Activated T-helper 17 cell treated with anti-CD3 and anti-CD28 coated beads, Interleukin-2, amount 50 U/mL, for 72 hours (primary cell): ENCODE measurements at places on chromosomes 3 and 15. TPM values are rescaled to one million over a fixed set of nuclear protein-coding genes. Genes with fewer than 3 reads are reported as not detected.

The HIGD2B gene
- total RNA-seq: 0.22 TPM

The PLCH1 gene
- total RNA-seq: not detected

The C3orf70 gene
- total RNA-seq: 0.04 TPM

The EPHB1 gene
- 1.3 TPM for total RNA-seq

The RNU5B-1 gene
- total RNA-seq: not detected

The IL16 gene
- total RNA-seq: 95.0 TPM

The LRRC31 gene
- not detected for total RNA-seq

The TTLL13 gene
- not detected for total RNA-seq

The GNAT1 gene
- not detected for total RNA-seq

The KCNMB3 gene
- 0.69 TPM for total RNA-seq

The GP9 gene
- total RNA-seq: not detected

The MEIS2 gene
- total RNA-seq: not detected

The LTK gene
- 2.8 TPM for total RNA-seq

DNA sequence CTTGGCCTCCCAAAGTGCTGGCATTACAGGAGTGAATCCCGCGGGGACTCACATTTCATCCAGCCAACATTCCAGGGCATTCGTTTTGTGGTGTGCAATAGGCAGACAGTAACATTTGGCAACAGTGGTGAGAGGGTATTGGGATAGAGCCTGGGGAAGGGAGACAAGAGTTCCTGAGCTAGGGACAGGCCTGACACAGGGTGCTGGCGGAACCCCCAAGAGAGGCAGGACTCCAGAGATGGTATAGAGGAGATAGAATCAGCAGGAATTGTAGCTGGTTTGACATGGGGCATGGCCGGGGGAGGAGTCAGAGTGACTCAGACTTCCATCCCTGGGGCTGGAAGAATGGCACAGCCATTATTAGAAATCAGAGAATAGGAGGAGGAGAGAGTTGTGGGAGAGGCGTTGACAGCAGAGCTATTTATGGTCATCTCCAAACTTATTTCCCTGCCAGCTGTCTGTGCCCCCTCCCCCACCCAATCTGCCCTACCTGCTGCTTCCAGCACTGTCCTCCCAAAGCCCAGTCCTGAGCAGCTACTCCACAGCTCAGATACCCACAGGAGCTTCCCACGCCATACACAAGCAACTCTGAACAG is 4.4 kb upstream of the IDH2 start:
- ATAC-seq: no peak

DNA sequence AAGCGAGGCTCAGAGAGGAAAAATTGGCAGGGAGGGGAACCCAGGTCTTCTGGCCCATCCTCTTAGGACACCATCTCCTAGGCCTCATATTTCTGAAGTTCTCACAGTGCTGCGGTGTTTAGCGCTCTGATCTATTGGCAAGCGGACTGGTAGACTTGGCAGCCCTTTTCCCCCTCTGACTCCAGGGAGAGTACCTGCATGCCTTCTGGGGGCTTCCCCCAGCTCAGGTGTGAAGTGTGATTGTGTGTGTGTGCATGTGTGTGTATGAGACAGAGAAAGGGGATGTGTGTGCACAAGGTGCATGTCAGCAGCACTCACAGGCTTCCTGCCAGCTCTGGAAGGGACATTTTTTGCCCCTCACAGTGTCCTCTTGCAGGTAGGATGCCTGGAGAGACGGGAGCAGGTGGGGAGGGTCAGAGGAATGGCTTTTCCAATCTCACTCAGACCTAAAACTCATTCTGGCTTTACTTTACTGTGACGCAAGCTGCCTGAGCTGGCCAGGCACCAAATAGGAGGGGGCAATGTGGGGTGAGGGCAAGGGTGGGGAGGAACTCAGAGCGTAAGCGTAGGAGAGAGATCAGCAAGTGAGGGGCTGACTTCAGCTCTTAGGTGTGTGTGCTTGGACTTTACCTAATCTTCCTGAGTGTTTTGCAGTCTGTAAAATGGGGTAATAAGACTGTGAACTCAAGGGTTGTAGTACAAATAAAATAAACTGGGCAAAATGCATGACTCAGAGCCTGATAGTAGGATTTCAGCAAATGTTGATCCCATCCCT is 4.0 kb upstream of the IL17RE start:
- ATAC-seq: no peak

- ATAC-seq: no peak
These were observed 293.8 kb downstream of the MEX3B start for GRCh38 chr15:81751816-81752545.

DNA sequence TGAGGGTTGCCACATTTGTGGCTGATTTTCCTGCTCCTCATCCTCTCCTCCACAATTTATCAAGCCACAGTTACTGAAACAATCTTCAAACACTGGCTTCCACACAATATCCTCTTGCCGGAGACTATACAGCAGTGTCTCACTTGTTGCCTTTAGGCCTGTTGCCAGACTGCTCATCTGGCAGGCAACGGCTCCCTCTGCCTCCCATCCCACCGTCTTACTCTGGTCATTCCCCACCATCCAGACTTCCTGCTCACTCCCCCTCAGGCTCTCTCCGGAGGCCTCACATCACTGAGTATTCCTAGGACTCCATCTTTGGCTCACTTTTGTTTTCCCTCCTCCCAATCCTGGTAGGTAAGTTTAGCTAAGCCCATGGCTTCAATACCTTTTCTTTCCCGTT is 301.9 kb downstream of the IL20RB start:
- no peak for ATAC-seq

GRCh38 chr3:61802772-61803171 is 241.4 kb downstream of the PTPRG start:
- ATAC-seq: no peak

DNA sequence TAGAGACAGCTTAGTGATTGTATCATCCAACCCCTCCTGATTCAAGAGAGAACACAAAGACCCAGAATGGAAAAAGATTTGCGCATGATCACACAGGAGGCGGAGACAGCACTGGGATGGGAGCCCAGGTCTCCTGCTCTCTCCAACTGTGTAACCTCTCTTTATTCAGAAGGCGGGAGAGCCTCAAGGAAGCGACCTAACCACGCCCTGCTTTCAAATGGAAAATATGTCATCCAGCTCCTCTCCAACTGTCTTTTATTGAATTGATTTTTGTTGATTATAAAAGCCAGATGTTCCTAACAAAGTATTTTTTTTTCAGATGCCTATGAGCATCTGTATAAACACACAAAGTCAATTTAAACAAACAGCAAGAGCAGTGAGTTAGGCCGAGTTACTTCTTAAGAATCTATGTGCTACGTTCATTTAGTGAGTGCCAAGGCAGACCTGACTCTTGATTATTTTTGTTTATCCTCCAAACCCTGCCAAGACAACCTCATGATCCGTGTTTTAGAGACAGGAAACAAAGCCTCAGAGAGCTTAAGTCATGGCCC is 74.5 kb downstream of the BFSP2 start:
- no peak for ATAC-seq

DNA sequence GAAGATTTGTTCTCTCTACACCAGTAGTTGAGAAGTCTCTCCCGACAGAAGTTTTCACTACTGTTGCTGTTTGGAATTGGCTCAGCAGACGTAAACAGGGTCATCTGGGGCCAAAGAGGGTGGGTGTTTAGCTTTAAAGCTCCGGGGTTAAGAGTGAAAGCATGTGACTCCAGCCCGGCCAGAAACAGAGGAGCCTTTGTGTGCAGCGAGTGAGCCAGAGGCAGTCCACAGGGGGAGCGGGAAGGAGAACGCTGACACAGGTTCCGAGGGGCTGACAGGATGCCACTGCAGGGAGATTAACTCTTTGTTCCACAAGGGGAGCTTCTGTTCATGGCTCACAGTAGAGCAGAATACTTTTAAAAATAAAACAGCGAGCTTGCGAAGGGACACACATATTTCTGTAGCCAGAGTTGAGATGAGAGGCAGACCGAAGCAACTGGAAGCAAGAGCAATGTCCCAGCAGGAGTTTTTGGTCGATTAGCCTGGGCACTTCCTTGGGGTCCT is 26.9 kb downstream of the BMF start:
- no peak for ATAC-seq

- no peak for ATAC-seq
These were observed 26.2 kb downstream of the KIF7 start for GRCh38 chr15:89628806-89629715.

GRCh38 chr3:122966045-122966444 is 61.5 kb downstream of the SEMA5B start:
- no peak for ATAC-seq

DNA sequence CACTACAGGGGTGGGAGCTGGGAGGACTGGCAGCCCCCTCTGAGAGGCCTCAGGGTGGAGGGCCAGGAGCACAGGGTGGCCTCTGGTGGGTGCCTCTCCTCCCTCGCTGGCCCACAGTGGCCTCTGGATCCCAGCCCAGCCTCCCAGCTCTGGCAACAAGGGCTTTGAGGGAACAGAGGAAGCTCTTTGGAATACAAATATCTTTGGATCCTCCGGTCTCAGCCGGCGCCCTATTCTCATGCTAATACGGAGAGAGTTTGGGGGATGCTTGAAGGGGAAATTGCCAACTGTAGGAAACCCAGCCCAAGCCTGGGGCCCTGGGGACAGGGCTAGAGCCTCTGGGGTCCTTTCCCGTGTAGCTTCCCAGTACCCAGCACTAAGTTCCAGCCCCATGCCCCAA is 33.4 kb upstream of the INSYN1 start:
- no peak for ATAC-seq

DNA sequence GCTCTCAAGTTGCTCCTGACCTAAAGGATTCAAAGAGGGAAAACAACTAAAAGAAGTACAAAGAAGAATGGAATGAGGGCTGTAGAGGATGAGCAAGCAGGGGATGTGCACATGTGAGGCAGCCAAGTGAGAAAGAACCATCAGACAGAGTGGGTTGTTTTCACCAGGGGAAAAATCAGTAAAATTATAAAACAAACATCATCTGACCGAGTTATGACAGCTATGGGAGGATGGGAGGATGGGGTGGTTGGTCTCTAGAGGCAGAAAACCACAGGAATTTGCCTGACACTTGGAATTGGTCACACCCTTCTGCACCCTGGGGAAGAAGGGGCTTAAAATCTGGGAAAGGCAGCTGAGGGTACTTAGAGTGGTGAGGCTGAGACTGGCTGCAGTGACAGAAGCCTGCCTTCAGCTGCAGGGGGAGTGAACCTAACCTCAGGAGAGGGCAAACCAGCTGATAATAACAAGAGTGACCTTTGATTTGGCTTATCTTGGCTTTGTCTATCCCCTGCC is 10.1 kb downstream of the ARHGAP31 start:
- no peak for ATAC-seq

GRCh38 chr3:10330319-10330718 is 9.4 kb upstream of the SEC13 start:
- peak; percentile 11 for ATAC-seq

DNA sequence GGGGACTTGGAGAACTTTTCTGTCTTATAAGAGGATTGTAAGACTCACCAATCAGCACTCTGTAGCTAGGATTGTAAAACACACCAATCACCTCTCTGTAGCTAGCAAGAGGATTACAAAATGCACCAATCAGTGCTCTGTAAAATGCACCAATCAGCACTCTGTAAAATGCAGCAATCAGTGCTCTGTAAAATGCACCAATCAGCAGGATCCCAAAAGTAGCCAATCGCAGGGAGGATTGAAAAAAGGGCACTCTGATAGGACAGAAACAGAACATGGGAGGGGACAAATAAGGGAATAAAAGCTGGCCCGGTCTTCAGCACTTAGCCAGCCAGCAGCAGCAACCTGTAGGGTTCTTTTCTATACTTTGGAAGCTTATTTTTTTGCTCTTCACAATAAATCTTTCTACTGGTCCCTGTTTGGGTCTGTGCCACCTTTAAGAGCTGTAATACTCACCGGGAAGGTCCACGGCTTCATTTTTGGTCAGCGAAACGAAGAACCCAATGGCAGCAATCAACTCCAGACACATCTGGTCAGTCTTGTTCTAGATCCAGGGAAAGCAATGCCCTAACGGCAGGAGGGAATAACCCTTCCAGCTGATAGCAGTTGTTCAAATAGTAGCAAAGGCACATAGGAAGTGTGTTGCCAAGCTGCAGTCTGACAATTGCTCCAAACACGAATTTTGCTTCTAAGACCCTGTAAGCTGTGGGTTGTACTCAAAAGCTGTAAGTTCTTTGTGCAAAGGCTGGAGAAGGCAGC is 135.6 kb downstream of the TJP1 start:
- no peak for ATAC-seq

- no peak for ATAC-seq
These were observed 694.1 kb downstream of the AGBL1 start for GRCh38 chr15:86773736-86774135.

- ATAC-seq: no peak
These were observed 189.3 kb upstream of the TSC22D2 start for GRCh38 chr3:150218841-150219240.

GRCh38 chr3:194091141-194091540 is 44.8 kb upstream of the HES1 start:
- ATAC-seq: no peak

GRCh38 chr3:72100080-72100511 is 315.1 kb upstream of the PROK2 start:
- ATAC-seq: no peak

GRCh38 chr3:39805650-39806049 is 3.8 kb upstream of the MYRIP start:
- ATAC-seq: no peak

GRCh38 chr15:78054966-78055365 is 22.5 kb downstream of the TBC1D2B start:
- no peak for ATAC-seq

GRCh38 chr15:37136666-37137065 is 36.3 kb upstream of the MEIS2 start:
- ATAC-seq: no peak

DNA sequence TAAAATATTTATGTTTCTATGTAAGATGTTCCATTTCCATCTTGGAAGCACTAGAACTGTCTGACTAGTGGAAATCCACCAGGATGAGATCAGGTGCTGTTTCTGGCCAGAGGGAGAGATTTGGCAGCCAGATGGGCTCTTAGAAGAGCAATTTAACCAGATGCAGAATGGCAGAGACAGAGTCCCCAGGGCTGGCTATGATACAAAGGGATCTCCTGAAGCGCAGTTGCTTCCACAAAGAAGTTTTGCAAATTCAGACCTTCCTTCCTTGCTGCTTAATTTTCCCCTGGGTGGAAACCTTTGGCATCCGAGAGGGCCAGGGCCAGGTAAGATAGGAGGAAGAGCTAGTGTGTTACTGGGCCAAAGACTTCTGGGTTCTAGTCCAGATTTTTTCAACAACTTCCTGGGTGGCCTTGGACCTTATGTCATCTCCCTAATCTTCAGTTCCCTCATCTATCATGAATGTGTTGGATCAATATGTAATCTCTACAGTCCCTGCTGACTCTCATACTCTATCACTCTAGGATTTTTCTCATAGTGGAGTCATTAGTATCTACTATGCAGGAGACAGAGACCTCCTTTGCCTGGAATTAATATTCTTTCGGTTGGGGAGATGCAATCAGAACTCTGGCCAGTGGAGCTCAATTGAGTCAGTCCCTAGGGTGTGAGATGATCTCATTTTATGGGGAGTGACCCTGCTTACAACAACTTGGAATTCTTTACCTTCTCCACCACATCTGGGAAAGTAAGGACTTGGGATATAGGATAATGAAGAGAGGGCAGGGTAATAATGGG is 41.1 kb upstream of the NDUFB4 start:
- ATAC-seq: no peak

DNA sequence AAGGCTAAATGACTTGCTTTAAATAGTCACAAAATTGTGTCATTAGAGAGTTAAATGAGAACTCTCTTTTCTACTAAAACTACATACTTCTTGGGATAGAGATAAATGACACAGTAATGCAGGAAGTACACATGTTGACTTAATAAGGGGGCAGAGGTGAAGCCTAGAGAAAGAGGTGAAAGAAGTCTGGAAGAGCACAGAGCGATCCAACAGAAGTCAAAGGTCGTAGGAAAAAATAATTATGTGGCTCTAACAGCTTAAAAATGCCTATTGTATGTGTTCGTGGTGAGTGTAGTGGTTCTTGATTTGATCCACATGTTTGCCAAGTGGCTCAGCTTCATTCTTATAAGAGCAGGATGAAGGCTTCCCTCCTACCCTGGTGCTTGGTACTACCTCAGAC is 61.7 kb downstream of the TMEM212 start:
- ATAC-seq: no peak
